Astrocyte of the spinal cord (primary cell): ENCODE measurements at places on chromosomes 2 and 18.

GRCh38 chr18:49479381-49480137 lies 7.5 kb downstream of the C18orf32 start:
- DNase-seq: no peak

GRCh38 chr2:241560883-241561474 lies 2.4 kb downstream of the BOK start:
- DNase-seq: no peak

DNA sequence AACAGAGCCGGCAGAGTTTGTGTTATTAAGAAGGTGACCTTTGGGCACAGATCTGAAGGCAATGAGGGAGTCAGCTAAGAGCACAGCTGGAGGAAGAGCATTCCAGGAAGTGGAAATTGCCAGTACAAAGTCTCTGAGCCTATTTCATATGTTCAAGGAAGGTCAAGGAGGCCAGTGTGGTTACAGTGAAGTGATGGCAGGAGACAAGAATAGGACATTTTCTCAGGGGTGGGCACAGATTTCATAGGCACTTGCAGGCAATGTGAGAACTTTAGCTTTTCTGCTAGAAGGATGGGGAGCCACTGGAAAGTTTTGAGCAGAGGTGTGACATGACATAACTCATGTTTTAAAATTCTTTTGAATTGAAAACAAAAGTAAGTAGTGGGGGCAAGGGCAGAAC lies 50.3 kb downstream of the ARHGAP25 start:
- no peak for DNase-seq

DNA sequence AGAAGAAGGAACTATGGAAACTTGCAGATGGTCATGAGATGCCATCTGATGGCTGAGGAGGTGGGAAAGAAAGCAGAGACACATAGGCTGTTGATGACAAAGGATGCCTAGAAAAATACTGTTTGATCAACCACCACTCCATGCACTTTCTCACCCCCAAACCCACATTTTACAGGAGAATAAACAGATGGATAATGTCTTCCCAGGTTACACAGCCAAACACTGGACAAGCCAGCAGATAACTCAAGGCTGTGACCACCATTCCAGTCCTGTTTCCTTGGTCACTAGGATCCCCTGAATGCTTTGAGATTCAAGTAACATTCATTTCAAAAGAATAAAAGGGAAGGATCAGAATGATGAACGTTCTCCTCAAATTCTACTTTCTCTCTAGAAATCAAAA lies 733.0 kb upstream of the SOX11 start:
- DNase-seq: no peak

DNA sequence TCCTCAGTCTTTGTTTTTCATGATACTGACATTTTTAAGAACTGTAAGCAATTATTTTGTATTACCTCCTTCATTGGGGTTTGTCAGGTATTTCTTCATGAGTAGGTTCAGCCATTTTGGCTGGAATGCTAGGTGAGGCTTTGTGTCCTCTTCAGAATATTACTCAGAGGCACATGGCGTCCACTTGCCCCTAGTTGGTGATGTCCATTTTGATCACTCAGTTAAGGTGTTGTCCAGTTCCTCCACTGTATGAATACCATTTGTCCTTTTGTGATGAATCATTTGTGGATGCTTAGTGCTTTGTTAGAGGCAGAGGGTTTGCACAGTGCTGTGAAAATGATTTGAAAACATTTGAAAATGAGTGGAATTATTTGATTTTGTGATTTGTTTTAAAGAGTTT lies 4.7 kb downstream of the IL1RL2 start:
- DNase-seq: no peak

GRCh38 chr2:170895023-170895757 lies 33.9 kb upstream of the GORASP2 start:
- peak; percentile 16 for DNase-seq

DNA sequence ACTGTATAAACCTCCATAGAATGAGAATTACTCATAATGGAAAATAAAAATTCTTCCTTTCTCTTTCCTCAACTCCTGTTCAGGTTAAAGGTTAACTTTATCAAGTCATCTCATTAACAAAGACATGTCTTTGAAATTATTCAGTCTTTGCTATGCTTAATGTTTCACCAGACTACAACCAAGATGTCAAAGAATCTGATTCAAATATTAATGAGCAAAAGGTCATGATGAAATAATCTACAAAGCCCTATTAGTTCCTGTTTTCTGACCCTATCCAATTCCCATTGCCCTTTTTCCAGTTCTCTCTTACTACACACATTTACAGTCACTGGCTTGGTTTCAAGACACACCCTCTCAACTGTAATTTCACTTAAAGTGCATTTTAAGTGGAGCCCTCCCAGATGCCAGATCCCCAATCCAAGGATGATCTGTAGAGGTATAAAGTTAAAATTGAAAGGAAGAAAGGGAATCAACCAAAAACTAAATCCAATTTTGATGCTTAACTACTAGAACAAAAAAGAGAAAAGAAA lies 246.9 kb upstream of the CYP26B1 start:
- no peak for DNase-seq

DNA sequence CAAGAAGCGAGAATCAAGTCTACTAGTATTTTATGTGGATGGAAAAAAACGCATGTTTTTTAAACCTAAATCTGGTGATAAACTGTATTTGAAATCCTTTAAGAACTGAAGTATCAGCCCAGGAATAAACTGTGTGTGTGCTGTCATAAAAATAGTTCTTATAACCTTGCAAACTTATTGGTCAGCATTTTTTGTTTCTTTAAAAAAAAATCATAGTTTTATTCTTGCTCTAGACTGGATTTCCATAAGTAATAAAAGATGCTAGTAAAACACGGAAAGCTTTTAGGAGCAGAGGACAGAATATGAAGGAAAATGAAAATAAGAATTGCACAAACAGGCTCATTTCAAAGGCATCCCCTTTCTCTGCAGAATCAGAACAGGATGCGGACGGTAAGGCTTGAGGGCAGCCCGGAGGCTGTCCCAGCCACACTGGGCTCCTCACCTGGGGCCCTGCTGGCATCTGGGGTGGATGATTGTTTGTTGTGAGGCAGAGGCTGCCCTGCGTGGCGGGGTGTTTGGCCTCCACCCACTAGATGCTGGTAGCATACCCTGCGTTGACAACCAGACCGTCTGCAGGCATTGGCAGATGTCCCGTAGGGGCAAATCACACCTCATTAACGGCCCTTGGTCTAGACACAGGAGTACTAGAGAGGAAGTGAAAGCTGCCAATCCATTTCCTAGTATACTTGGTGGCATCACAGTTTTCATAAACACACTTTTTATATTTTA lies 52.5 kb downstream of the MBP start:
- DNase-seq: no peak

DNA sequence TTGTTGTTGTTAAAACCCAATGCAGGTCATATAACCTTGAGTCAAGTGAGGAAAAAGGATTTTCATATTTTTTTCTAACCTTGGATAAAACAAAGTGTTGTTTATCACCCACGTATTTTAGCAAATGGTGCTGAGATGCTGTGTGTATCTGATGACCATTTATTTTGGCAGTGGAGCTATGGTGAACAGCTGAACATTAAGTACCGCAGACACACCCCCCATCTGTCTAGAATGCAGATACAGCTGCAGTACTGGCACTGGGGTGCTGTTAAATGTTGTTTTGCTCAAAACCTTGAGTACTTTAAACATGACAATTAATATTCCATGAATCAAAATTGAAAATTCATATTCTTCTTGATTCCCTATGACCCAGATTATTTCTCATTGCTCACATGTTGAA lies 773.3 kb upstream of the SLC39A10 start:
- no peak for DNase-seq

DNA sequence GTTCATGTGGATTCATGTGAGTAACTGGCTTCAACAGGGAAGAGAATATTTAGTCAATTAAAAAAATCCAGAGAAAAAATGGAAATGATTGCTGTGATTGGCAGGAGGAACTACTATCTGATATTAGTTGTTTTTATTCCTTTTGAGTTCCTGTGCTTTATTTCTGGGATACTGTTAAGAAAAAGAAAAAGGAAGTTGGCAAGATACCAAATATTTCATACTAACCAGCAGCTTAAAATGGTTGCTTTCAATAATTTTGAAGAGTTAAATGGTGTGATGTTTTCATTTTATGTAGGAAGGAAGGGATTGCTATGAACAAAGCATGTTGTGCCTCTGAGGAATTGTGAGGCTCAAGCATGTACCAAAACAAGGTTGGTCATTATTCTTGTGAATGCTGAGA lies 8.1 kb upstream of the MTX2 start:
- DNase-seq: no peak

DNA sequence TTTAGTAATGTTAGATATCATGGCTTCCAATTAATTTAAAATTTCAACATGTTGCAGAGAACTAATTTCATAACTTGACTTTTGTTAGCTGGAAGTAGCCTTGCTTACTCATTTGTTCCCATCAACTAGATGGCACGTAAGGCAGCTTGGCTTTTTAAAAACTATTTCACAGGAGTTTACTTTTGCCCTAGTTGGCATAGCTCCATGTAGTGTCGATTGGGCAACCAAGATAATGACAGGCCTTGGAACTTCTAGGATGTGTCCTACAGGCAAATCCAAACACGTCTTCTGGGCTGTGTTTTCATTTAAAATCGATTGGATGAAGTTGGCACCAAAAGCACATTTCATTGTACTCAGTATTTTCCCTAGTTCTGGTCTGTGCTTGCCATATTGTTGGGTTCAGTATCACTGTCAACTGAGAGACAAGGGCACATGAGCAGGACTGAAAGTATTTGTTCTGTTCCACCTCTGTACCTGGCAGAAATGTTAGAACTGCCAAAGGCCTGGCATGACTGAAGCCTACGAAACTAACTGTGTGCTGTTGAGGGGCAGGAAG lies 29.4 kb downstream of the HADHB start:
- DNase-seq: peak; percentile 72

GRCh38 chr2:144597894-144598593 lies 78.1 kb upstream of the ZEB2 start:
- DNase-seq: no peak

DNA sequence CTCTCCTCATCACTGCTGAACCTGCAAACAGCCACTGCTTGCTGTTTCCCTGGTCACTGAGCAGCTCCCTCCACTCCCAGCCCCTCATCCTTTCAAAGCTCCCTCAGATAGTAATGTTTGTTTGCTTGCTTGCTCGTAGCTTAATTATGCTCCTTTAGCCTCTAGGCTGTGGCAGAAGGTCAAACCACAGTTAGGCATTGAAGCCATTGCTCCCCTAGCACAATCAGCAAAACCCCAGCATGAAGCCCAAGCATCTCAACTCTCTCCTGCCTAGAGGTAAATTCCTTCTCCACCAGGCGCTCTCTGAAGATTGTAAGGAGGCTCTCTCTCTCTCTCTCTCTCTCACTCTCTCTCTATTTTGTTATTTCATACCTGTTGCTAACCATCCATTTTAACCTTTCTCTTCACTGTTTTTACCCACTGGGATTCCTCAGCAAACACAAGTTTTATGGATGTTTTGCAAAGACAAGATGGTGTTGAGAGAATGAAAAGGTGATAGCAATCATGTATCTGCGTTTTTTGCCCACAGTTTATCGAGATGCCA lies 135.9 kb upstream of the HNRNPA3 start:
- no peak for DNase-seq

GRCh38 chr2:197242719-197243118 lies 67.9 kb downstream of the ANKRD44 start:
- no peak for DNase-seq

DNA sequence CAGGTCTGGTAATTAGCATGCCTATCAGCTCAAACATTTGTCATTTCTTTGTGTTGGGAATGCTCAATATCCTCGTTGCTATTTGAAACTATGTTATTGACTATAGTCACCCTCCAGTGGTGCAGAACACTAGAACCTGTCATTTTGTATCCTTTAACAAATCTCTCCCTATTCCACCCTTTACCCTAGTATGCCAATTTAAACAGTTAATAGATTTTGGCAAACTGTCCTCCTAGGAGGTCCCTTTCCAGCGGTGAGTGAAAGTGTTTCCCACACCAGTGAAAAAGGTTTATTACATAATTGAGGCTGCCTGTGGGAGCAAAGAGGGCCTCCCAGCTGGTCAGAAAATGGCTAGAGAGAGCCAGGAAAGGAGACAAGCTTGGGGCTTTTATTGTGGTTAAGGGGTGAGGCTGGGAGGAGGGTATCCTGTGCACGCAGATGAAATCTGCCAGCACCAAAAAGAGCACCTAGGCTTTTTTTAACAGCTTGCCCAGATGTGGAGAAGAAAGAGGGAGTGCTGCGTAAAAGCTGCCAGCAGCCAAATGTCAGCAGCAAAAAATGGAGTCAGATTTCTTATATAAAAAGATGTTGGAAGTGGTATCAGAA lies 1.8 kb upstream of the DRC1 start:
- DNase-seq: no peak

GRCh38 chr2:32838949-32839348 lies 107.8 kb upstream of the LTBP1 start:
- DNase-seq: no peak

DNA sequence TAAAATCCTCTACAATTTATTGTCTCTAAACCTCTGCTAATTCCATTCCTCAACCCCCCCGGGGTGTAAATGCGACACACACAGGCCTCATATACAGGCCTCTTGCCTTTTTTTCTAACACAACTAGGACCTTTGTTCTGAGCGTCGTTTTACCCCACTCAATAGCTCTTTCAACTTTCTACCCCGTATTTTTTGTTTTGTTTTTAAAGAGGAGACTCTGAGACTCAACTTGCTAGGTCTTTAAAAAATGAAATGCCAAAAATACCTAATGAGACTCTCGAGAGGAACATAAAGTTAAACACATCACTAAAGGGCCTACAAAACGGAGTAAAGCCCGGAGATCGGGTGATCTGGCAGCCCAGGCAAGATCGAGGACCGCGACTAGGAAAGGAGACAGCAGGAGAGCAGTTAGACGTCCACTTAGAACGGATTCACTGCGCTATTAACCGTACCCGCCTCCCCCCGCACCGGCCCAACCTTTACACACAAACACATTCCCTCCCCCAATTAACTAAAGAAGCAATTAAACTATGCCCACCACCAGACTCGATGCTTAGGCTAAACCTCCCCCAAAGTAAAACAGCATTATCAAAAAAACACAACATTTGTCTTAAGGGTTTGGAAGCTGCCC lies 1.7 kb downstream of the TRIP12 start:
- peak; percentile 37 for DNase-seq

- DNase-seq: no peak
Observed at GRCh38 chr2:203871371-203871983, 3.9 kb downstream of the CTLA4 start.

GRCh38 chr2:9142551-9143263 lies 63.9 kb upstream of the ASAP2 start:
- peak; percentile 87 for DNase-seq

- peak; percentile 78 for DNase-seq
Observed at GRCh38 chr2:41722668-41723369, 325.0 kb upstream of the PKDCC start.

GRCh38 chr2:5315512-5315911 lies 376.7 kb upstream of the SOX11 start:
- no peak for DNase-seq

- peak; percentile 50 for DNase-seq
Observed at GRCh38 chr2:237487496-237487895, 445 bp downstream of the MLPH start.

DNA sequence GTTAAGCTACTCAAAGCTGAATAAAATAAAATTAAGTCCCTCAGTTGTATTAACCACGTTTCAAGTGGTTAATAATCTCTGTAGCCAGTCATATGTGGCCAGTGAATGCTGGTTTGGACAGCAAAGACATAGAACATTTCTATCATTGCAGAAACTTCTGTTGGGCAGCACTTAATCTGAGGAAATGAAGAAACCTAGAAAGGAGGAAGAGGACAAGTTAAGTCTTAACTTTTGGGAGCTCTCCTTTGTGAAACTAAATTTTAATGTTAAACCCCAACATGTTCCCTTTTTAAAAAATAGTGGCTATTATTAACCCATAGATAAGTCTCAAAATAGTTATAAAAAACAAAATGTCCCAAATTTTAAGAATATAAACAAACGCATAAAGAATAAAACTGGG lies 421.3 kb downstream of the ARHGAP15 start:
- no peak for DNase-seq
